ENCODE measurements at places on chromosomes 6 and 20. TPM values are rescaled to one million over a fixed set of nuclear protein-coding genes. Genes with fewer than 3 reads are reported as not detected.

DNA sequence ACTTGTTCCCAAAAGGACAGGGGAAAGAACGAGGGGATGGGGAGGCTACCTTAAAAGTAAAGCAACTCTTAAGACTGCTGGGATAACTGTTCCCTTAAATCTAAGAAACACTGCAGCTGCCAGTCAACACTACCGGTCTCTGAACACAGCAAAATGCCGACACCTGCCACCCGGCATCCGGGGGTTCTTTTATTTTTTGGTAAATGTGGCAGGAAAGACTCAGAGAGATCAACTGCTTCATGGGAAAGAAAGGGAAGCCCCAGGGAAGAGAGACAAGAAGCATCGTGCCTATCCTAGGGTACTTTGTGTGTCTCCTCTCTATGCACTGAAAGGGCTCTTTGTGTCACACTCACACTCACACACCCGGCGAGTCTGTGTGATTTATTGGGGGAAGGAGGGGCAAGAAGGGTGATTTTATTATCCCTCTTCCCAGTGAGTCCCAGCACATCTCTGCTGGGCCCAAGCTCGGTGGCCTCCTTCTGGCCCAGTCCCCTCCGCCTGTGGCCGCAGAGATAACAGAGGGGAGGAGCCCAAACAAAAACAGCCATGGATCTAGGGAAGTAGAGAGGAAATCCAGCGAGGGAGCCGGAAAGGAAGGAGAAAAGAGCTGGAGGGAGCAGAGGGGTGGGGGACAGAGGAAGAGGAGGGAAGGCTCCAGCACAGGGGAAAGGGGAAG lies 1.4 kb downstream of the FYN start:
- ATAC-seq: no peak

- no peak for ATAC-seq
Measured at GRCh38 chr6:140579918-140580317, 1205.5 kb upstream of the CITED2 start.

The ENPP3 gene
- total RNA-seq: 1.5 TPM

The ENPP5 gene
- 0.47 TPM for total RNA-seq

The HSPA12B gene
- total RNA-seq: 19.1 TPM

- ATAC-seq: no peak
Measured at GRCh38 chr6:118524686-118525085, 23.4 kb upstream of the PLN start.

GRCh38 chr6:48186746-48187145 lies 75.7 kb upstream of the PTCHD4 start:
- ATAC-seq: no peak

GRCh38 chr20:49420811-49421295 lies 61.6 kb downstream of the KCNB1 start:
- ATAC-seq: peak; percentile 80

The KLC4 gene
- total RNA-seq: 43.4 TPM

The AP5S1 gene
- total RNA-seq: 12.1 TPM

The BEND6 gene
- total RNA-seq: 0.54 TPM

DNA sequence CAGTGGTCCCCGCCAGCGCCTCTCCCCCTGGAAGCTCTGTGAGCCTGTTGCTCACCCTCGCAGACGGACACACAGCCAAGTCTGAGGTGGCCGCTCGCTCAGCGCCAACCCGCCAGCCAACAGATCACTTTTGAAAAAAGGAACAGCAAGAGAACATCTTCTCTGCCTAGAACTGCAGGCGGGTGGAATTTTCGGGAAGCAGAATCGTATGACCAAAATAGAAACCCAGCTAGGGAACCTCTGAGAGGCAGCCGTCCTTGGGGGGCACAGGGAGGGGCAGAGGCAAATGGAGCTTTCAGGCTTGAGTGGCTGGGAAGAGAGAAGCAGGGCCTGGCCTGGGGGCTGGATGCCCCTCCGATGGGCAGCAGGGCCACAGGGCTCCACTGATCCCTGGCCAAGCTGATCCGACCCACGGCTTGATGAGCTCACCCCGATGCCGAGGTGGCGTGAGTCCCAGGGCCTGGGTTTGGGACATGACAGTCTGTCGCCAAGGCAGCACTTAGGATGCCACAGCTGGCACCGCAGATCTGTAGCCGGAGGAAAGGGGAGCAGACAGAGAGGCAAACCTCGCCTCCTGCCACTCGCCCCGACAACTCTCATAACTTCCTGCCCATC lies 9.8 kb downstream of the NFATC2 start:
- ATAC-seq: peak; percentile 49

DNA sequence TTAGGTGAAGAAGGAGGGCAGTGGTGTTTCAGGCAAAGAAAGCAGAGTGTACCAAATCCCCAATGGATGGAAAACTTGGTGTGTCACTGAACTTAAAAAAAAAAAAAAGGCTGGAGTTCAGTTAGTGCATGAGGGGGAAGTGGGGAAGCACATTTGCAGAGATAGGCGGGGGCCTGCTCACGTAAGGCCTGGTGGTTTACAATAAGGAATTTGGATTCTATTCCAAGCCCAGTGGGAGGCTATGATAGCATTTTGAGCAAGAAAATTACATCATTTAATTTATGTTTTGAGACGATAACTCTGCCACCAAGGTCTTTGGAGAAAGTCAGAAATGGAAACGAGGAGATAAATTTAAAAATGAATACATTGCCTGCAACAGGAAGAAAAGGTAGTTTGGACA lies 225.5 kb downstream of the EYA4 start:
- ATAC-seq: no peak

The POPDC3 gene
- total RNA-seq: not detected

DNA sequence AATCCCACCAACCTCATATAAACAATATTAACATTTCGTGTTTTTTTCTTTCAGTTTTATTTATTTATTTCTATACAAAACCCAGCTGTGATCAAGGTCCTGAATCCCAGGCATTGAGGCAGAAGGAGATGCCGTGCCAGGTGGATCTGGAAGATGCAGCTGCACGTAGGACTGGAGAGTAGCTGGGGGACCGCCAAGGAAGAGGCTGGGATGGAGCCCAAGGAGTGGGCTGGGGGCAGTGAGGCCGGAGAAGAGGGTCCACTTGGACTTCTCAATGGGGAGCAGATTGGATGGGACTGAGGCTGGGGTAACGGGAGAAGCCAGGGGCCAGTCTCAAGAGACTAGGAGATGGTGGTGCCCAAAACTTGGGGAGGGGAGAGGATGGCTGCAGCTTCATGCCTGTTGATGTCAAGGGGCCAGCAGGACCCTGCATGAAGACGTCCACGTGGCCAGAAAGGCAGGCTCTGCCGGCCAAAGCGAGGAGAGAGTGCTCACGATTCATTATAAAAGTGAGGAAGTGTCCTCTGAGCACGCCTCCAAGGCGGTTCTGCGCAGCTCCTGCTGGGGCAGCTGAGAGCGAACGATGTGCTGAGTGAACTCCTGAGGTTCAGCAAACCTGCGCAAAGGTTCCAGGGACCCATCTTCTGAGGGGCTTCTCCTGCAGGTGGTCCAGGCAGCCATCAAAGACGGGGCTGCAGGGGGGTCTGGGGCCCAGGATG lies 110.3 kb downstream of the BMP7 start:
- ATAC-seq: no peak

DNA sequence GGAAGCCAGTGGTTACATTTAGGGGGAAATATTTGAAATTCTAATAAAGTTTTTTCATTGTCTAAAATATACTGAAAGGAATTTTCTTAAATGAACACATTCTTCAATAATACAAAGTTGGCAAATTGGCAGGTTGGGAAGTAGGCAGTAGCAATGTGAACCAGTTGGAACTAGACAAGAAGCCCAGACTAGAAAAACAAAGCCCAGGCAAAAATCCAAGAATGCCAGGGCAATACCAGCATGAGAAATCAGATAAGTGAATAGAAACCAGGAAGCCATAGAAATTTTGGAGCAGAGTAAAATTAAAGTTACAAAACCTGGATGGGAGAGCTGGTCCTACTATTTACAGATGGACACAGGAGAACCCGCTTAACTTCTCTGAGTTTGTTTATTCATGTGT lies 52.2 kb downstream of the TPBG start:
- ATAC-seq: no peak

- ATAC-seq: peak; percentile 66
Measured at GRCh38 chr20:561437-562231, 18.0 kb upstream of the CSNK2A1 start.

GRCh38 chr6:167779993-167780655 lies 46.6 kb upstream of the AFDN start:
- no peak for ATAC-seq

- no peak for ATAC-seq
Measured at GRCh38 chr6:113719064-113719463, 138.1 kb upstream of the MARCKS start.

DNA sequence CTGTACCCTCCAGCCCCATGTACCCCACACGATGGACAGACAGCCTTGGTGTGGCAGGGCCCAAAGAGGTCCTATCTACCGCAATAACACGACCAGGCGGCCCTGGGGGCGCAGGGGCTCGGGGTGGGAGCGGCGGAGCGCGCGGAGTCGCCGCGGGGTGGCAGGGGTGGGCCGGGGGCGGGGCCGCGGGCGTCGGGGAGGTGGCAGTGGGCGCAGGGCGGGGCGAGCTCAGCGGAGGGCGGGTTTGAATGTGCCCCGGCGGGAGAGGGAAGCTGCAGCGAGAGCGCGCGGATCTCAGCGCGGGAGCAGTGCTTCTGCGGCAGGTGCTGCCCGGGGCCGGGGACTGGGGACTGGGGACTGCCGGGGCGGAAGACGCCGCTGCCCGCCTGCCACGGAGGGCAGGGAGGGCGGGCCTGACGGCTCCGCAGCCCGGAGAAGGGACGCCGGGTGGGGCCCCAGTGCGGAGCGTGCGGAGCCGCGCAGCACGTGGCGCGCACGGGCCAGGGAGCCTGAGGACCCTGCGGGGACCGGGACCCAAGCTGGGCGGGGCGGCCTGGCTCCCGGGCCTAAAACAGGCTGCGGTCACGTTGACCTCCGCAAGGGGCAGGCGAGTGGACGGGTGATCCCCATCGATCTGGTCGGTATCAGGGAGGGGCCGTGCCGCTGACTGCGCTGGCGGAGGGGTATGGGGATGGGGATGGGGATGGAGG lies at the start of gene SLC29A1:
SLC29A1 (plus strand) TSS at position 277 of the 710 bp plus-strand sequence. CDS start 3,719 bp downstream, outside the sequence.
- ATAC-seq: peak; percentile 26

The LAMA5 gene
- 127 TPM for total RNA-seq

GRCh38 chr6:145372671-145373151 lies 362.6 kb downstream of the EPM2A start:
- no peak for ATAC-seq

- ATAC-seq: no peak
Measured at GRCh38 chr6:38307740-38308139, 332.0 kb downstream of the BTBD9 start.

DNA sequence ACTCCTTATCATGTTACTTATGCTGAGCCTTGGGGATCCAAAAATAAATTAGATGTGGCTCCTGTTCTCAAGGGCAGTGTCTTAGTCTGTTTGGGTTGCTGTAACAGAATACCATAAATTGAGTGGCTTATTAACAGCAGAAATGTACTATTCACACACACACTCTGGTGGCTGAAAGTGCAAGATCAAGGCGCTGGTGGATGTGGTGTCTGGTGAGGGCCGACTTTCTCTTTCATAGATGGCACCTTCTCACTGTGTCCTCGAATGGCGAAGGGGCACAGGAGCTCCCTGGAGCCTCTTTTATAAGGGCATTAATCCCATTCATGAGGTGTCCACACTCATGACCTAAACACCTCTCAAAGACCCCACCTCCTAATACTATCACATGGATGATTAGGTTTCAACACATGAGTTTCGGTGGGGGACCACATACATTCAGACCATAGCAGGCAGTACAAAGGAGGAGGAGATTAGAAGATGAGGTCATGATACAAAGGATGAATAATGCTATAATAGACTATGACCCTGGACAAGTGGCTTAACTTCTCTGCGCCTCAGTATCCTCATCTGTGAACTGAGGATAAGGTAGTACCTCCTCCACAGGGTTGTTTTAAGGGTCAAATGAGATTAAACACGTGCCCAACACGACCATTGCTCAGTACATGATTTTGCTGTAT lies 34.1 kb downstream of the RPP40 start:
- no peak for ATAC-seq

- ATAC-seq: no peak
Measured at GRCh38 chr6:167120583-167120903, 2.4 kb upstream of the CCR6 start.

The KCNS1 gene
- total RNA-seq: not detected

The PACRG gene
- total RNA-seq: not detected

- ATAC-seq: no peak
Measured at GRCh38 chr6:30885481-30885998, 1.2 kb downstream of the DDR1 start.

The HS3ST5 gene
- total RNA-seq: 0.13 TPM

All from gastroesophageal sphincter (tissue), 4 donors.